ENCODE measurements at places on chromosomes 3 and 15.

GRCh38 chr3:130621824-130622223 is 104.8 kb downstream of the COL6A6 start:
- no peak for DNase-seq

DNA sequence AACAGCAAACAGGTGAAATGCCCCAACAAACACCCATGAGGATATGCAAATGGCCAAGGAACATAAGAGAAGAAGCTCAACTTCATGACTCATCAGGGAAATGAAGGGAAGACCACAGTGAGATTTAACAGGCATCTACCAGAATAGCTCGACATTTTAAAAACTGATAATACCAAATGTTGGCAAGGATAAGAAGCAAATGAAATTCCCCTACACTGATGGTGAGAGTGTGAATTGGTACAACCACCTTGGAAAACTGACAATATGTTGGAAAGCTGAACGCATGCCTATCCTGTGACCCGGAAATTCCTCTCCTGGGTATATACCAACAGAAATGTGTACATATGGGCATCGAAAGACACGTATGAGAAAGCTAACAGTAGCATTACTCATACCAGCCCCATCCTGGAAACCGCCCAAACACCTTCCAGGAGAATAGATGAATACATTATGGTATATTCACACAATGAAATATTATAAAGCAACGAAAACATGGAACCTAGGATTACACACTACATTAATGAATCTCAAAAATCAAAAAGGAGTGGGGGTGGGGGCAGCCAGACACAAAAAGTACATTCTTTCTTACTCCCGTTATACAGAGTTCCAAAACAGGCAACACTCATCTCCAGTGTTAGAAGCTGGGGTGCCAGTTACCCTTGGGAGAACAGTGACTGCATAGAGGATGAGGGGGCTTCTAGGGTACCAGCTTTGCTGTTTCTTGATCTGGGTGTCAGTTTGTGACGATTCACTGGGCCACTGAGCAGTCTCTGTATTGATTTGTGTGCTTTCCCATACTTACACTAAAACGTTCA is 16.9 kb downstream of the RFTN1 start:
- DNase-seq, result no peak

GRCh38 chr3:197913641-197914380 is 36.2 kb upstream of the RPL35A start:
- no peak for DNase-seq

- no peak for DNase-seq
Measured at GRCh38 chr15:95288626-95289025, 1041.9 kb upstream of the NR2F2 start.

GRCh38 chr3:127407026-127407939 is 119.4 kb upstream of the PRR20G start:
- no peak for DNase-seq

GRCh38 chr15:90243943-90244639 is 5.3 kb upstream of the TTLL13 start:
- no peak for DNase-seq

- DNase-seq, result no peak
Measured at GRCh38 chr3:16820485-16820884, 64.3 kb upstream of the PLCL2 start.

- no peak for DNase-seq
Measured at GRCh38 chr15:57784081-57784511, 77.6 kb downstream of the POLR2M start.

GRCh38 chr15:31259562-31260252 is 66.9 kb upstream of the KLF13 start:
- DNase-seq, result no peak

- DNase-seq, result no peak
Measured at GRCh38 chr3:141840737-141841544, 35.5 kb upstream of the ATP1B3 start.

DNA sequence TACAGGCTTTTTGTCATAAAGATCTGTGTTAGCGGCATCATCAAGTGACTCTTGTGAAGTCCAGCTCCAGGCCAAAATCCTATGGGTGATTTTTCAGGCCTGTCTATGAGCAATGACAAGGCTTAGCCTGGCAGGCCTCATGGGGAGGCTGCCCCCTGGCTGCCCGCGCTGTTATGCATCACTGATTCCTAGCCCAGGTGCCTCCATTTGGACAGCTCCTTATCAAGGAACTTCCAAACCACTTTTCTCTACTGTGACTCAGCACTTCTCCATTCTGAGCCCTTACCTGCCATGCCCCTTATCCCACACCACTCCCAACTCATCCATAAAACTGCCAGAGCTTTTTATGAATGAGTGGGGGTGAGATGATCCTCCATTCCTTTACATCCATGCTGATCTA is 91.5 kb upstream of the C3orf80 start:
- DNase-seq, result no peak

DNA sequence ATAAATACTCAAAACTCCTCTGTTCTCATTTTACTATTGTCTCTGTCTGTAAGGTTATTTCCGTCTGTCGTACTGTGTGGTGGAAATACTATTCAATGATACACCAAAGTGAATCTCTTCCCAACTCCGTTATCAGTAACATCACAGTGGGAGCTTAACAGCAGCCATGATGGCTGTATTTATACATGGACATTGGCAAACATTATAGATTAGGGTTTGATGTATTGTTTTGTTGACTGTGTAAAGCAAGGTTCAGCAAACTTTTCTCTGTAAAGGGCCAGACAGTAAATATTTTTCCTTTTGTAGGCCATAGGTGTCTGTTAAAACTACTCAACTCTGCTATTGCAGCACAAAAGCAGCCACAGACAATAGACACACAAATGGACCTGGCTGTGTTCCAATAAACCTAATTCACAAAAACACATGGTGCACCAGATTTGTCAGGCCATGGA is 23.2 kb downstream of the LIPC start:
- no peak for DNase-seq

- DNase-seq, result no peak
Measured at GRCh38 chr15:52794665-52795463, 4.7 kb upstream of the ONECUT1 start.

GRCh38 chr3:139533781-139534454 is 5.6 kb downstream of the RBP1 start:
- no peak for DNase-seq

GRCh38 chr3:150349314-150350097 is 58.6 kb upstream of the TSC22D2 start:
- no peak for DNase-seq

- no peak for DNase-seq
Measured at GRCh38 chr15:29270169-29270955, 740 bp upstream of the NSMCE3 start.

GRCh38 chr3:43073116-43073835 is 32.6 kb downstream of the POMGNT2 start:
- no peak for DNase-seq

All from cortex of kidney (tissue), 1 donor.